ENCODE measurements at places on chromosomes 1 and 21. TPM values are rescaled to one million over a fixed set of nuclear protein-coding genes. Genes with fewer than 3 reads are reported as not detected.

Gene TTLL10
- polyA plus RNA-seq: 0.06 TPM

DNA sequence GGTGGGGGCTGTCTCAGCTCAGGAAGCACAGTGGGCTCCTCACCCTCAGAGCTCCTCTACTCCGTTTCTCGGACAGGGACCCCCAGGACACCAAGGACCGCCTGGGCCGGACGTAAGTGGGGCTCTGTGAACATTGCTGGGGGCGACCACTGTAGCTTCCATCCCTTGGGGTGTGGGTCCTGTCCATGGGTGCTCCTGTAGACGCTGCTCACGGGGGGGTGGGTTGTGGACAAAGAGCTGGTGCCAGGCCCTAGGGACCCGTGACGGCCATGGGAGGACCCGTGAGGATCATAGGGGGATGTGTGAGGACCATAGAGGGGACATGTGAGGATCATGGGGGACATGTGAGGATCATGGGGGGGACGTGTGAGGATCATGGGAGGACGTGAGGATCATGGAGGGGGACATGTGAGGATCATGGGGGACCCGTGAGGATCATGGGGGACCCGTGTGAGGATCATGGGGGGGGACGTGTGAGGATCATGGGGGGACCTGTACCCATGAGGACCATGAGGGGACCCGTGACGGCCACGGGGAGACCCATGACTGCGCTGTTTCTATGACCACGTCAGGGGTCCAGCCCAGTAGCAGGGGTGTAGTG, 18.1 kb downstream of the COL6A1 start:
- DNase-seq: no peak
- no peaks in the 10 kb centered on the region for H3K36me3 ChIP-seq
- H3K27me3 ChIP-seq: no peaks in the 10 kb centered on the region
- no peak overlapping the region for H3K27ac ChIP-seq
- H3K4me3 ChIP-seq: no peak overlapping the region

DNA sequence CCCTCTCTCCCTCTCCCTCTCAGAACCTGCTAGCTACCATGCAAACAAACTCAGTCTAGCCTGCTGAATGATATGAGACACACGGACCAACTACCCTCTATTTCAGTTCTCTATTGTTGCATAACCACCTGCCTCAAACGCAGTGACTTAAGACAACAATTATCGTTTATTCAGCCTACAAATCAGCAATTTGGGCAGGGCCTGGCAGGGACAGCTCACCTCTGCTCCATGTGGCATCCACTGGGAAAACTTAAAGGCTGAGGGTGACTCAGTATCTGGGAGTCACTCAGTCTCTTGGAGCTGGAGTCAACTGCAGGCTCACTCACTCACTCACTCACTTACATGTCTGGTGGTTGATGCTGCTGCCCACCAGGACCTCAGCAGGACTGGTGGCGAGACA, 121.3 kb downstream of the SEC16B start:
- no peaks in the 10 kb centered on the region for H3K36me3 ChIP-seq
- no peak overlapping the region for H3K27ac ChIP-seq
- DNase-seq: no peak

DNA sequence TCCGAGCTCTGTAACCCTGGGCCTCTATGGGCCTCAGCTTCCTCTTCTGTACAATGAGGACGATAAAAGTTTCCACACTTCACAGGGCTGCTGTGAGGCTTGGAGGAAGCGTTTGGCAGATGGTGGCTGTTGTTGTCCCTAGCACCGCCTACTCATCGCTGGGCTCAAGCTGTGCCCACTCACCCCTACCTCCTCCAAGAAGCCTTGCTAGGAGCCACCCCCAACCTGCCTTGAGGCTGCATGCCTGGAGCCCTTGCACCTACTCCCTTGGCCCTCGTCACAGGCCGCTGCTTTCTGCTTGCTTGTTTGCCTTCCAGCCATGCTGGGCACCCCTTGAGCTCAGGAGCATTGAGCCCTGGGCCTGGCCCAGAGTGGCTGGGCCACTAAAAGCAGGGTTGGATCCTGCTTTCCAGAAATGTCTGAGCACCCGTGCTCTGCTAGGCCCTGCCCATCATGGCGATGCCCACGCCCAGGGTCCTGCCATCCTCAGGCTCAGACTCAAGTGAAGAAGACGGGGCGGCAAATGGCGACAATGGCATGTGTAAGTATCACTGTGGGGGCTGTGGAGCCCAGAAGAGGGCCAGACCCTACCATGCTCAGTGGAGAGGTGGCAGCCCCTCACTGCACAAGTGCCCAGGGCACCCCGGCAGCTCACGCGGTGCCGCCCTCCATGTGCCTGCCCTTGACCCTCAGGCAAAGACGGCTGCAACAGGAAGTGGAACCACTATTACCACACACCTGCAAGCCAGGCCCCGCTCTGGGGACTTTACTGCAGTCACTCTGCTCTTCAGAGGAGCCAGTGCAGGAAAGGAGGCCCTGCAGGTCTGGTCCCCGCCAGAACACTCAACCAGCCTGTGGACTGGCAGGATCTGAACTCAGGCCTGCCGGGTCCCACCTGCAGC, 9.5 kb downstream of the SH3BGRL3 start:
- peak overlapping the region; percentile 99 for H3K27ac ChIP-seq
- peak; percentile 93 for DNase-seq
- peaks cover 88% of the 10 kb centered on the region for H3K4me1 ChIP-seq
- H3K36me3 ChIP-seq: peaks cover 25% of the 10 kb centered on the region
- no peaks in the 10 kb centered on the region for H3K27me3 ChIP-seq

GRCh38 chr1:41006942-41007865, 14.3 kb downstream of the SLFNL1 start:
- H3K36me3 ChIP-seq: peaks cover 90% of the 10 kb centered on the region
- H3K27me3 ChIP-seq: no peaks in the 10 kb centered on the region
- H3K27ac ChIP-seq: no peak overlapping the region
- no peak for DNase-seq
- no peak overlapping the region for H3K4me3 ChIP-seq
